ENCODE measurements at places on chromosomes 6 and 20.

DNA sequence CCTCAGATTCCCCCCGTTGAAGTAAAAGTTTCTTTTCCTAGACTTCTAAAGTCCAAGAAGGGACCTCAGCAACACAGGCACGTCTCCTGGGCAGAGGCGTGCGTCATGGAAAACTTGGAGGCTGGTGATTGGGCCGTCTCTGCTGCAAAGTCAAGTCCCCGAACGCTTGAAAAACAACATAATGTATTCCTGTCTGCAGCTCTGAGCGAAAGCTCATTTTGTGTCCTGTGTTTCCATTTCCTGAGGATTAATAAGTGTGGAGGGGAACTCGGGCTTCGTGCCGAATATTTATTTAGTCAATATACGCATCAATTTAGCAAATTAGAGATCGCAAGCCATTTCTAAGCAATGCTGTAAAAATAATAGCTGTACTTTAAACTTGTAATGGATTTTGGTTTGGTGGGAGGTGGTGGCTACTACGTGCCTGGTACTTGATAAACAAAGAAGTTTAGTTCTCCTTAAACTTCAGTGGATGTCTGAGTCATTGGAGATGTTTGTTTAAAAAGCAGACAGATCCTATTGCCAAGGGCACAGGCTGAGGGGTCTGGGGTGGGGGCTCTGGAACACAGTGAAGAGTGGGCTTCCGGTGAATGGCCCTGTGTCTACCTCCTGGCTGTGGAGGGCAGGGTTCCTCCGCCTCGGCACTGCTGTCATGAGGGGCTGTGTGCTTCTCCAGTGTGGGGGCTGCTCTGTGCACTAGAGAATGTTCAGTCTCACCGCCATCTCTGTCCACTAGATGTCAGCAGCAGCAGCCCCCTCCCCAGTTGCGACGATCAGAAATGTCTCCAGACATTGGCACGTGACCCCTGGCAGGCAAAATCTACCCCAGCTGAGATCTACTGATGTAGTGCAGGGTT, 21.8 kb downstream of the PCK1 start:
- DNase-seq = peak; percentile 67

DNA sequence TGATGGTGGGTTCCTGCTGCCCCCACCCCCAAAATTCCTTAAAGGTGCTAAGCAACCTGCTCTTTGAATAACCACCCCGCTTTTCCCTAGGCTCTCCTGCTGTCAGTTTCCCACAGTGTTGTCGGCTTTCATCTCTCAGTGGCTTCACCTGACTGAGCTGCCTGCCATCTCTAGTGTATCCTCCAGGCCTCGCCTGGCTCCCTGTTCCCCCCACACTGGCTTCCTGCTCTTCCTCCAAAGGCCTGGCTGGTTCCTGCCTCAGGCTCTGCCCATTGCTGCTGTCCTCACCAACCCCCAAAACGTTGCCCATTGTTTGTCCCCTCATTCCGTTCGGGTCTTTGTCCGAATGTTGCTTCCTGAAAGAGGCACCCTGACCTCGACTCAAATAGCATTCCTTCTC, 93.8 kb upstream of the POPDC3 start:
- peak; percentile 16 for DNase-seq

GRCh38 chr6:84344005-84344404, 116.6 kb upstream of the CEP162 start:
- no peak for DNase-seq

- peak; percentile 83 for DNase-seq
Observed at GRCh38 chr6:108179741-108180140, 13.9 kb downstream of the NR2E1 start.

DNA sequence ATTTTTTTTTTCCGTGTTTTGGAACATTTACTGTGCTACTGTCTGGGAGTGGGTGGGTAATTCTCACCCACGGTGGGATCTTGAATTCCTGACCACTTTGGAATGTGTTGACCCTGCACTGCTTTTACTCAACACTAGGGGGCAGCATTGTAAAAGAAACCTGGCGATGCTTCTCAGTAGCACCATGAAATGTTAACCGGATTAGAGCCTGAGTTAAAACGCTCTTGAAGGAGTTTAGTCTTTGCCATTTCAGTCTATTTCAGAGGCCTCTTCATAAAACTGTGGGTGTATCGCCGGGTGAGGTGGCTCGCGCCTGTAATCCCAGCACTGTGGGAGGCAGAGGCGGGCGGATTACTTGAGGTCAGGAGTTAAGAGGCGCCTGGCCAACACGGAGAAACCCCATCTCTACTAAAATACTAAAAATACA, 114.4 kb upstream of the PRND start:
- peak; percentile 85 for DNase-seq

- peak; percentile 88 for DNase-seq
Observed at GRCh38 chr6:123965894-123966293, 162.2 kb downstream of the NKAIN2 start.

DNA sequence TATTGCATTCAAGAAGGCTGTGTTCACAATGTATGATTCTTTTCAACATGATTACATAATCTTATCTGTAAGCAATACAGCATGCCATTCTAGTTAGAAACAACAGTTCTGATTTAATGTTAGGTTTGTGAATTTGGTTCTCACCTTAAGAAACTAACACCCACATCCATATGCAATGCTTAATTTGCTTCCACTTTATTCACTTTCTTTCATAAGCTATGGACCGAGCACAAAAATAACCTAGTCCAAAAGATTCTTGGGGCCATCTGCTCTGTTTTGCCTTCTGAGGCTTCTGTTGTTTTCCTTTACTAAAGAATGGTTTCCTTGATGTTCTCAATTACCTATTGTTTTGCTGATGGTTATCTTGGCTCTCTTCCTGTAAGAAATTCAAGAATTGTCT, 258.2 kb downstream of the EYS start:
- peak; percentile 33 for DNase-seq

GRCh38 chr6:41690541-41691330, 44.7 kb downstream of the TFEB start:
- no peak for DNase-seq

DNA sequence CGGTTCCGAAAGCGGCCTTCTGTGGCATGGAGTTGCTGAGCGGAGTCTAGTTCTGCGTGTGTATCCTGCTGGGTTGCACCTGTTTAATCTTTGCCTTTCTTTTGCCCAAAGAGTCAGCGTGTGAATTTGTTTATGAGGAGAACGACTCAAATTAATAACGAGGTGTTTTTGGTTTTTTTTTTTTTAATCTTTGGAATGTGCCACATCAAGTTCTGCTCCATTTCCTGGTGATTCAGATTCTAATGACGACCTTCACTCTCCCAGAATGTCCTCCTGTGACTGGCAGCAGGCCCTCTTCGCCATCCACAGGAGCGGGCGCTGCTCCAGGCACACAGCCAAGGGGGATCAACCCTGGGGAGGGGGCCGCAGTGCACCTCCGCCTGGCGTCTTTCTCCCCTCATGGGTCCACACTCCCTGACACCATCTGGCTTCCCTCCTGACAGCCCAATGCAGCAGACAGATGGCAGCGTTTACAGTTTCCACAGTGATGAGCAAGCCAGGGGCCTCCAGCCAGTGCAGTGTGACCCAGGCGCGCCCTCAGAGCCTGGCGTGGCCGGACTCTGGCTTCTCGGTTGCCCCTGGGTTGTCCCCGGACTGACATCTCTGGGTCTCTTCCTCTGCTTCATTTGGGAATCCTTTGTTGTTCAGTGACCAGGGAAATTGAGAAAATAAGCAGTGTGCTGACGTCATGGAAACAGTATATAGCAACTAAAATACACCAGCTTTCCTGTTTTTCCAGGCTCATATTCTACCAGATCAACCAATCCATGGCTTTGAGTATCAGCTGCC, 27.5 kb upstream of the AFDN start:
- DNase-seq = peak; percentile 23

GRCh38 chr6:98932381-98932780, 15.4 kb downstream of the FBXL4 start:
- DNase-seq = peak; percentile 43

- DNase-seq = no peak
Observed at GRCh38 chr6:75758061-75758460, 9.0 kb downstream of the MYO6 start.

DNA sequence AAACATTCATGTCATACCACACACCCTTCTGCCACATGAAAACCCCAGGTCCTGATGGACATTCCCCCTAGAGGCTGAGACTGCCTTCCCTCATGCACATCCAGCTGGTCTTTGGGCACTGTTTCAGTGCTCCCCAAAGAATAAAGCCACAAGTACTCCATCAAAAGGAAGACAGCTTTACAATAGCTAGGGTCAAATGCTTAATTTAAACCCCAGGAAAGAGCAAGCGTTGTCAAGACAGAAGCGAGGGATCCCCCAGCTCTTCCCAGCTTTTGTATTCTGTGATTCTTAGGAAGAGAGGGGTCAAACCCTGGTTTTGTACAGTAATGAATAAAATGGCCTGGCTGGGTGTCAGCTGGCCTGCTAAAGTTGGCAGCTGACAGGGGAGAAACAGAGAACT, 82.4 kb upstream of the IYD start:
- DNase-seq = no peak

DNA sequence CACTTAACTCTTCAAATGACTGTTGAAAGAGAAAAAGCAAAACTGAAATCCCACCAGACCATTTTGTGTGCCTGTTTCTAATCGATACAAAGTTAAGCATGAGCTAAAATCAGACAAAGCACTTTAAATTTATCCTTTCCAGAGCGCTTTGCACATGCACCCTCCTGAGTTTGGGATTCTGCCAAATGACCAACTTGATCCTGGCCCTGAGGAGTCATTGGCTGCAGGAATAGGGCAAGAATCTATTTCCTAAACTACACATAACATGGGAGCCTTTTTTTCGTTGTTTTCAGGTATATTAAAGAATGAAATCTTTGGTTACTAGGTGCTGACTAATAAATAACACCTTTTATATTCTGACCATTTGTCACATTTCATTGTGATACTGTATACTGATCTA, 23.8 kb upstream of the MTHFD1L start:
- no peak for DNase-seq

- DNase-seq = no peak
Observed at GRCh38 chr6:42029062-42029685, 21.1 kb upstream of the TAF8 start.

GRCh38 chr6:3746119-3746691, 5.3 kb downstream of the PXDC1 start:
- no peak for DNase-seq

DNA sequence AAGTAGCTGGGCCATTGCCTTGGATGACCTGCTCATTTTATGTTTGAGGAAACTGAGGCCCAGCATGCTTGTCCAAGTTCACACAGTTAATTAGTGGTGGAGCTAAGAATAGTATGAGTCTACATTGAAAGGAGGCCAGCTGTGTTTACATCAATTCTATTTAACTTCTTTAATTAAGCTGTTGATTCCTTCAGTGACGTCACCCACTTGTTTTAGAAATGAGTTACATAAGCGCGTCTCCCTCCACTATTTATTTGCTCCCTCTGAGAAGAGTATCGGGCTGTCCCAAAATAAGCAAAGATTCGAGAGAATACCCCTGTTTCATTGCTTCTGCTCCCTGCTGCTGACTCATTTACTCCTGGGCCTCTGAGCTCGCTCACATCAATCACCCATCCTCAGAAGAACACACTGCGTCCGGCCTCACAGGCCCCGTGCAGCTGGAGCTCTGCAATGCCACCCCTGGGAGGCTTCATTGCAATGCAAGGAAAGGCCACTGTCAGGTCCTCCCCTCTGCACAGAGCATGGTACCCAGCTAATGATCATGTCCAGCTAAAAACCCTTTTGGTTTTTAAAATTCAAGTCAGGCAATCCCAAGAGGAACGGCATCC, 74.8 kb upstream of the BMP2 start:
- no peak for DNase-seq

DNA sequence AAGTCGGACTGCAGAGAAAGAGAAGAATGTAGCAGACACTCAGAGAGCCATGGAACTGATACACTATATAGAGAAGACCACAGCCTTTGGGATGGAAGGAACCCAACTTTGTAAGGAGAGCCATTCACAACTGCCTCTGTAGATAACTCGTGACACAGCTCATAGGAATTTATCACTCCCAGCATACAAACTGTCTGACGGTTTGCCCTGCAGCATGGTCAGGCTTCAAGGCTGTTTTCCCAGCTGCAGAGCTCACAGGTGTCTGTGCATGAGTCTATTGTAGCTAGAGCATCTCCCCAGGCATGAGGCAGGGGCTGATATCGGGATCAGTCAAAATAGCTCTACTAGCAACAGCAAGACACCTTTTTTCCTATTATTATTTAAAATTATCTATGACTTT, 130.5 kb upstream of the DTNBP1 start:
- no peak for DNase-seq

- DNase-seq = no peak
Observed at GRCh38 chr6:52893221-52893620, 16.3 kb downstream of the GSTA3 start.

DNA sequence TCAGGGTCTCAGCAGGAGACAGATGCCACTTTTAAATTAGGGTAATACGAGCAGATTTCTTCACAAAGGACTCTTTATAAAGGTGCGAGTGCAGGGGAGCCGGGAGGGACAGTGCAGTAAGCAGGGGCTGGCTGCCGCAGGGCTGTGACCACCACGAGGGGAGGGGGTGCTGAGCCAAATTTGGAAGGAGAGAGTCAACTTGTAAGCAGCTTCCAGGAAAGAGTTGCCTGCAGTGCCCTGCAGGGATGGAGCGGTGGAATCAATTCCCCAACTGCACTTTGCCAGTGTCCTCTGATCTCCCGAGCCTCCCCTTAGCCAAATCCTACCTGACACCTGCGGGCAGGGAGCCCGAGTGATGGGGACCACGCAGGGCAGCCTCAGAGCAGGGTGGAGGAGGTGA, 13.9 kb upstream of the CCDC167 start:
- DNase-seq = no peak

- DNase-seq = no peak
Observed at GRCh38 chr6:37689381-37689780, 8.3 kb downstream of the MDGA1 start.

GRCh38 chr20:45427236-45428149, 11.6 kb downstream of the PIGT start:
- no peak for DNase-seq

- DNase-seq = no peak
Observed at GRCh38 chr6:139409026-139409425, 34.6 kb upstream of the CITED2 start.

DNA sequence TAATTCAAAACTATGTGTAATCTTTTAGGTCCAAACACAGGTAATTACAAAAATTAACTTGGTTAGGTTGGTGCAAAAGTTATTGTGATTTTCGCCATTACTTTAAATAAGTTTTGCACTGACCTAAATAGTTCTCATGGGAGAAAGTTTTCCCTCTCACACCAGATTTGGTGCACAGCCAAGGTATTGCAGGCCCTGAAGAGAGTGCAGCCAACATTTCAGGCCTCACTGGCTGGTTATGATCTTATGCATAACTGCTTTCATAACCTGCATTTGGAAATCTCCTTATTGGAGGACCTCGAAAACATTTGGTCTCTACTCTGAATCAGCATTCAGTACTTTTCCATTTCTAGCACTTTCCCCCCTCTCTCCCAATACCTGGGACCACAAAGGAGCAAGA, 993.1 kb upstream of the MANEA start:
- no peak for DNase-seq

- DNase-seq = peak; percentile 72
Observed at GRCh38 chr6:20402342-20403069, 827 bp downstream of the E2F3 start.

DNA sequence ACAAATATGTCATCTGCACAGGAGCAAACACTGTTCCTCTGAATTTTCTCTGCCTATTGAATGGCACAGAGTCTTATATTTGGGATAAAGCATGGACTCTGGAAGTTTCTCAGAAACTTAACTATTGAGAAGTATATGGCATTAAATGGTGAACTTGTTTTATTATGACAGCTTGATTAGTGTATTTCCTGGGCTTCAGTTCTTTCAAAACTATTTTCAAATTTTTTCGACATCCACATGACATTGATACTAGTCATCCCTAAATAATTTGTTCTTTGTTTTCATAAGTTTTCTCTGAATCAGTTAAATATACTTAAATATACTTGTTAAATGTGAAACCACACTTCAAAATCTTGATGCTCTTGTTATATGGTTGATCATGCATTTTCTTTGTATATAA, 144.0 kb upstream of the TSHZ2 start:
- DNase-seq = no peak

Data from GM23338 (cell line).